ENCODE measurements at places on chromosomes 3 and 15.

DNA sequence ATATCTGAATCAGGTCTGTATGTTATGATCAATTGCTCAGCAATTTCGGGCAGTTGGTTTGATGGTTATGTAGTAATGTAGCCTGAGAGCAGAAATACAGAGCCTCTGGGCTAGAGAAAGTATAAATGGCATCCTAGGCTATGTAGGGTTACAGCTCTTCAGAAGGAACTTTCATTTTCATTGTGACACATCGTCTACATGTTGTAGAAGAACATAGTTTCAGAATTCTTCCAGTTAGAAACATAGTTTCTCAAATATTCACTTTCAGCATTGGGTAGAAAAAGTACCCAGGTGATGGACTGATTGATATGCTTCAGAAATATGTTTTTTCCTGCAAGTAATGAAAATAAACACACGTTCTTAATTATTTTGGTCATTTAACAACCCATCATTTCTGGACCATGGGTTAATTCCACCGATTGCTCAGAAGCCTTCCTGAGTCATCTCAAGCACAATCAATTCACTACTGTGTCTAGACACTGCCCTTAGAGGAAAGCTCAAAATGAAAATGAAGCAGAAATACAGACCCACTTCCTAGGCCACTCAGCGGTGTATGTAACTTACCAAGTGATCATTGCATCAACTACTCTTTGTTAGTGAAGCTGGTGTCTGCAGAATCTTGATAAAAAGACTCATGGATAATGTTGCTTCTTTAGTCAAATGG is 88.8 kb upstream of the TSEN2 start:
- DNase-seq: no peak

DNA sequence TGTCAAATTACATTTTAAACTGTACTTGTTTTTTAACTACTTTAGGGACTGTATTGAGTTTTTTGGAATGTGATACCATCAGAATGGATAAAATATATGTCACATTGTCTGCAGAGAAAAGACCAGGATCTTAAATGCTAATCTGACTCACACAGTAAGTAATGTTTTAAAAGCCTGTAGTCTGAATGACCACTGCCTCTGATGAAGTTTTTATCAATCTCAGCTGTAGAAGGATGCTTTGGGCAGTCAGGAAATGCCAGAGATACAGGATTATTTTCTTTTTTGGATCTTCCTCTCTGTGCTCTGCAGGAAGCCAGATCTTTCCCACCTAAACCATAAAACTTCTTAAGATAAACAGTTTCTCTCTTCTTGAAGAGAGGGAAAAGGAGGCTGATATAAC is 73.1 kb upstream of the PRTG start:
- no peak for DNase-seq

DNA sequence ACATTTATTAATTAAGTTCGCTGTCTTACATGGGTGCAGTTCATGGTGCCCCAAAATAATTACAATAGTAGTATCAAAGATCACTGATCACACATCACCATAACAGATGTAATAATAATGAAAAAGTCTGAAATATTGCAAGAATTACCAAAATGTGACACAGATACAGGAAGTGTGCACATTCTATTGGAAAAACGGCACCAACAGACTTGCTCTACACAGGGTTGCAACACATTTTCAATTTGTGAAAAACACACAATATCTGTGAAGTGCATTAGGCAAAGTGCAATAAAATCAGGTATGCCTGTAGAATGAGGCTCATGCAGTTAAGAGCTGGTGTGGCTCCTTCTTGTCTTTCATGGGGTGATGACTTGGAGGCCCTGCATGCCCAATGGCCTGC is 265.8 kb downstream of the RPLP1 start:
- DNase-seq: no peak

DNA sequence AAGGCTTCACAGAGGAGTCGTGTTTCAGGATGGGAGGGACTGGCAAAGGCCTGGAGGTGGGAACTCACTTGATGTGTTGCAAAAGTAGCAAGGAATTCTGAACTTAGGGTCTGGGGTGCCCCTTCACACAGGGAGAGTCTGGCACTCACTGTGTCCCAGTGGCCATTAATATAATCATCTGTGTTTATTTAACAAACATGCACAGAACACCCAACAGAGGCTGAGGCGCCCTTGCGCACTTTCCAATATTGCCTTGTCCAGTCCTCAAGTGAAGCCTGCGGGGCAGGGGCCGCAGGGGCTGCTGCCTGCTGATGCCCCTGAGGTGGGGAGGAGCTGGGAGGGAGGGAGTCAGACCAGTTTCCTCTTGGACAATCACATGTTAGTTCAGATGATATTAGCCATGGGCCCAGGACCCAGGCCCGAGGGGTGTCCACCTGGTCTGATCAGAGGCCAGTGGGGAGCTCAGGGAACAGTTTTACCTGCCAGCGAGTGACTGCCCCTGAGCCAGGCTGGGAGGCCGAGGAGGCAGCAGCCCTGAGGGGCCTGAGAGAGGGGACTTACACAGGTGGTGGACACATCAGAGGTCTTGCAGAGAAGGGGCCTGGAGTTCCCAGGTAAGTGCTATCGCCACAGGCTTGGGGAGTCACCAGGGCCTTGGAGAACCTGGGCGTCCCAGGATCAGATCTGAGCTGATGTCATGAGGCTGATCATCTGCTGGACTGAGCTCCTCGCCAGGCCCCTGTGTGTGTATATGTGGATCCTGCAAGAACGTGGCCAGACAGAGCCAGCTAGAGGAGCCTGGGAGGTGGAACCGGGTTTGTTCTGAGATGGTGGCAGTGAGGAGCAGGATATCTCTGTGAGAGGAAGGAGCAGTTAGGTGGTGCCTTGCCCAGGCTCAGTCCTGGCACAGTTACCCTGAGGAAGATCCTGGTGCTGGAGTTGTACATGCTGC is 13.8 kb upstream of the TXNRD3 start:
- no peak for DNase-seq

DNA sequence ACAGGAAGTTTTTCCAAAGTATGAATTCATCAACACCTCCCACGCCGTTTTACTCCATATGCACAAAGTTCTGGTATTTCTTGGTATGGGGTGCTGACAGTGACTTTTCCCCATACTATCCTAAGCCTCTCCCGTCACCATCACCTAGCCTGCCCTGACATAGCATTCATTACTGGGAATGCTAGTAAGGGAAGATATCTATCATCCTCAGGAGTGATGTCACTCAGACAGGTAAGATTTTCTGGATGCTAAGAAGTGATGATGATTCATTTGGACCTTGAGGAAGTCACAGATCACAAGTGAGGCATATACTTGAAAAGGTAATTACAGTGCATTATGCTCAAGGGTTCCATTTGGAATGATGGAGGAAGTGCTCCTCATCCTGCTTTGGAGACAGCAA is 355.1 kb upstream of the STAC start:
- DNase-seq: no peak

DNA sequence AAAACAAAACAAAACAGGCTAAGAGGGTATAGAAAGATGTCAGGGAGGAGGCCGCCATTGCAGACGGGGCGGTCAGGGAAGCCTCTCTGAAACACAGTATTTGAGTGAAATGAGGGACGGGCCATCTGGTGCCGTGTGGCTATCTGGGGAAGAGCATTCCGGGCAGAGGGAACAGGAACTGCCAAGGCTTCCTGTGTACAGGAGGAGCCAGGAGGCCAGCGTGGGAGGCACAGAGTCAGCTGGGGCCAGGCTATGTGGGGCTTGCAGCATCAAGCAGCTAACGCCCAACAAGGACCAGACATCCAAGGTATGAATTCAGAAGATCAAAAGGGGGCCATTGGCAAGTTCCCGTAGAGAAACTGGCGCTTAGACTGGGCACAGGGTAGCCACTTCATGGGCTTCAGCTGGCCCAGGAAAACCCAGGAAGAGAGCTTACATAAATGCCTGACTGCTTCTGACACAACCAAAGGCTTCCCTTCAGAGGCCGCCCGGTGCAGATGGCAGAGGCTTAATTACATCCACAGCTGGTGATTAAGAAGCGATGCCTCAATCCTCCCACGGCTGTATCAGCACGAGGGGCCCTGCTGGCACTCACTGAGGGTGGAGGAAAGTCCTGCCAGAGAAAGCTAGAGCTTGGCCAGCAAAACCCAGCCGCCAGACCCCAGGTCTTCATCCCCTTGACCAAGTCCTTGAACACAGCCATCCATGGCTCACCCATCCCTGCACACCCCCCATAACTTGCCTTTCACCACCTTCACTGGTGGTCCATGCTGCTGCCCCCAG is 144.9 kb downstream of the MEGF11 start:
- DNase-seq: no peak

DNA sequence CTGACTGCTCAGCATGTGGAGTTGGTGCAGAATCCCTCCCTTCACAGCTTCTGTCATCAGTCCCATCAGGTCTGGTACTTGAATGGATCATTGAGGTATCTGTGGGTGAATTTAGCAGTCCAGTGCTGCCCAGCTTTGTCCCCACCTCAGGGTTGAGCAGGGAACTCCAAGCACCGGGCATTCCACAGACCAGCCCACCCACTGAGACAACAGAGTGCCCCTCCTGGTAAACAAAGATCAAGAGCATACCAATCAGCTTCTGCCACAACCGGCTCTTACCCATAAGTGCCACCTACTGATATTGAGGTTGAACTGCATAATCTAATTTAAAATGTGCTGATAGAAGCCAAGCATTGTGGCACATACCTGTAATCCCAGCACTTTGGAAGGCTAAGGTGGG is 57.1 kb upstream of the FXR1 start:
- no peak for DNase-seq

- DNase-seq: no peak
Observed at GRCh38 chr15:67892559-67893377, 52.9 kb upstream of the RNU6-1 start.

- DNase-seq: no peak
Observed at GRCh38 chr3:46209746-46210470, 1.8 kb upstream of the CCR1 start.

- DNase-seq: no peak
Observed at GRCh38 chr3:78999139-78999538, 768.7 kb downstream of the ROBO1 start.

- no peak for DNase-seq
Observed at GRCh38 chr3:129310111-129311011, 31.7 kb downstream of the HMCES start.

Data from SW 1271 (cell line).